ENCODE measurements at places on chromosomes 3 and 15. TPM values are rescaled to one million over a fixed set of nuclear protein-coding genes. Genes with fewer than 3 reads are reported as not detected.

DNA sequence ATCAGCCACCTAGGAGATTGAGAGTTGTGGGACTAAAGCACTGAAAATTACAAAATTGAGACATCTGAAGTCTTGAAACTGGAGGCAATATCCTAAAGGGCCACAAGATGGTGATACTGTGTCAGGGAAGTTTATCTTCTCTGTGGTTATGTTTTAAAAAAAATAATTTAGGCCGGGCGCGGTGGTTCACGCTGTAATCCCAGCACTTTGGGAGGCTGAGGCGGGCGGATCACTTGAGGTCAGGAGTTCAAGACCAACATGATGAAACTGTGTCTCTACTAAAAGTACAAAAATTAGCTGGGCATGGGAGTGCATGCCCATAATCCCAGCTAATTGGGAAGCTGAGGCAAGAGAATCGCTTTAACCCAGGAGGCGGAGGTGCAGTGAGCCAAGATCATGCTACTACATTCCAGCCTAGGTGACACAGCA is 17.9 kb upstream of the NIT2 start:
- peaks cover under 1% of the 10 kb centered on the region for H3K4me1 ChIP-seq
- H3K27ac ChIP-seq = no peak overlapping the region
- DNase-seq = peak; percentile 43
- H3K36me3 ChIP-seq = peaks cover 27% of the 10 kb centered on the region

The TP63 gene
- 0.16 TPM for polyA plus RNA-seq

DNA sequence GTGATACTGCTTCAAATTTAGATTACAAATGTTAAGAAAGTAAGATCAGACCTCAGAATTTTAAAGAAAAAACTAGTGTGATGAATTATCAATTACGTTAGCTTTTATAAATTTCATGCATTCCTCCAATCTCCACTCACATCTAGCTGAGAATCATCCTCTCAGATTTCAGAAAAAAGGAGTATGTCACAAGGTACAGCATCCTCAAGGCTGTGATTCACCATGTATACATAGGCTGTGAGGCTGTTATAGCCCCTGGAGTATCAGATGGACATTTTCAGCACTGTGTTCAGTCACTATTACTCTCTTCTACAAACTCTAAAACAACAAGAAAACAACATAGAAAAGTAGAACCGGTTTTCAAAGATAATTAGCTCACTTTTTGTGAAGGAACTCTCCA is 214.4 kb downstream of the PCCB start:
- H3K4me3 ChIP-seq = no peak overlapping the region
- H3K4me1 ChIP-seq = no peaks in the 10 kb centered on the region
- no peaks in the 10 kb centered on the region for H3K27me3 ChIP-seq
- H3K36me3 ChIP-seq = no peaks in the 10 kb centered on the region

The RTP1 gene
- polyA plus RNA-seq = 0.03 TPM

GRCh38 chr3:108887121-108887520 is 64.5 kb downstream of the TRAT1 start:
- no peaks in the 10 kb centered on the region for H3K4me1 ChIP-seq
- no peak for DNase-seq
- H3K36me3 ChIP-seq = no peaks in the 10 kb centered on the region
- no peak overlapping the region for H3K27ac ChIP-seq
- H3K4me3 ChIP-seq = no peak overlapping the region
- H3K27me3 ChIP-seq = no peaks in the 10 kb centered on the region

- no peaks in the 10 kb centered on the region for H3K27me3 ChIP-seq
- H3K4me1 ChIP-seq = peaks cover 4% of the 10 kb centered on the region
- no peak overlapping the region for H3K27ac ChIP-seq
- H3K4me3 ChIP-seq = no peak overlapping the region
- H3K36me3 ChIP-seq = no peaks in the 10 kb centered on the region
Observed at GRCh38 chr15:39025321-39025720, 460.7 kb upstream of the RASGRP1 start.

GRCh38 chr3:16515885-16516420 is 2.5 kb upstream of the RFTN1 start:
- no peak overlapping the region for H3K4me3 ChIP-seq
- no peaks in the 10 kb centered on the region for H3K36me3 ChIP-seq
- H3K27ac ChIP-seq = no peak overlapping the region
- DNase-seq = no peak

GRCh38 chr3:69751074-69751476 is 11.8 kb downstream of the MITF start:
- H3K36me3 ChIP-seq = no peaks in the 10 kb centered on the region
- DNase-seq = no peak
- H3K27me3 ChIP-seq = no peaks in the 10 kb centered on the region

- H3K4me3 ChIP-seq = no peak overlapping the region
- H3K27me3 ChIP-seq = peaks cover 11% of the 10 kb centered on the region
- DNase-seq = no peak
Observed at GRCh38 chr15:99433757-99434450, 131.9 kb upstream of the MEF2A start.

Measured in adrenal gland (tissue), 19 donors.